H9 (cell line): ENCODE measurements at places on chromosomes 1 and 21.
A peak's percentile ranks its signal among the peaks of the same experiment; 100 is the strongest.

- no peak for DNase-seq
These were observed 152.0 kb downstream of the MATN1 start for GRCh38 chr1:30571380-30571779.

DNA sequence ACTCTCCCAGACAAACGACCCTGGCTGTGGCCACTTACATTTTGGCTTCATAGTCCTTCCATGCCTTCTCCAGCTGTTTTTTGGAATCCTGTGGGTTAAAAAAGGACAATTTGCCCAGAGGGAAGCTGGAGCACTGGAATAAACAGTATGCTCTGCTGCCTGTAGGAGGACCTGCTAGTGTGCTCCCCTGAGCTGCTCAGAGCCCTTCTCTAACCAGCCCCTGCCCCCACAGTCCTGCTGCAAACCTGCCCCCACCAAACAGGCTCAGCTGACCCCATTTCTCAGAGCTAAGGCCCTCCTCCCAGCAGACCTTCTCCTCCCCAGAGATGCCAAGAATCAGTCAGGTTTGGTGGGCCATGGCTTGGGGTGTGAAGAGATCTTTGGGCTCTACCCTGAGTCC, 26.9 kb upstream of the TCEA3 start:
- no peak for DNase-seq

DNA sequence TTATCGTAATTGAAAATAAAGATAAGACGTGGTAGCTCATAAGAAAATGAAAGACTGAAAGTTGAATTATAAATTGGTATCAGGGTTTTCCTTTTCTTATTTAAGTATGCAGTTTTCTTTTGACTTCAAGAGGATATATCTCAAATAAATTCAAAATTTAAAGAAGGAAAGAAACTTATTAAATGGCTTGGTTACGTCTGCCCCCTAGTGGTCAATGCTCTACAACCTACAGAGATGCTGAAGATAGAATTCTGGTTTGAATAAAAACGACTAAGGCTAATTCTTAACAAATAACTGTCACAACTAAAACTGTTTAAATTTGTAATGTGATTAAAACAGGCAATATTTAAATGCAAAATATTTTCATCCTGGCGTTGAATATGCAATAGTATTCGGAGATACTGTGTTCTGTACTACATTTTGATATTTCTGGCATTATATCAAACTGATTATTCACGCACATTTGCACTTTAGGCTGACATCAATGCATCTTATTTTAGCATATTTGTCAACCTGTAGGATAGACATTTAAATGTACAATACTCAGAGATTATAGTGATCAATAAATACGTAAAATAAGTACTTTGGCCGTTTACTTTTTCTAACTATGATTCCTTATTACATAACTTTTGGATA, 26.8 kb downstream of the IFI44 start:
- no peak for DNase-seq

GRCh38 chr1:18475234-18475905, 5.4 kb upstream of the KLHDC7A start:
- no peak for DNase-seq

DNA sequence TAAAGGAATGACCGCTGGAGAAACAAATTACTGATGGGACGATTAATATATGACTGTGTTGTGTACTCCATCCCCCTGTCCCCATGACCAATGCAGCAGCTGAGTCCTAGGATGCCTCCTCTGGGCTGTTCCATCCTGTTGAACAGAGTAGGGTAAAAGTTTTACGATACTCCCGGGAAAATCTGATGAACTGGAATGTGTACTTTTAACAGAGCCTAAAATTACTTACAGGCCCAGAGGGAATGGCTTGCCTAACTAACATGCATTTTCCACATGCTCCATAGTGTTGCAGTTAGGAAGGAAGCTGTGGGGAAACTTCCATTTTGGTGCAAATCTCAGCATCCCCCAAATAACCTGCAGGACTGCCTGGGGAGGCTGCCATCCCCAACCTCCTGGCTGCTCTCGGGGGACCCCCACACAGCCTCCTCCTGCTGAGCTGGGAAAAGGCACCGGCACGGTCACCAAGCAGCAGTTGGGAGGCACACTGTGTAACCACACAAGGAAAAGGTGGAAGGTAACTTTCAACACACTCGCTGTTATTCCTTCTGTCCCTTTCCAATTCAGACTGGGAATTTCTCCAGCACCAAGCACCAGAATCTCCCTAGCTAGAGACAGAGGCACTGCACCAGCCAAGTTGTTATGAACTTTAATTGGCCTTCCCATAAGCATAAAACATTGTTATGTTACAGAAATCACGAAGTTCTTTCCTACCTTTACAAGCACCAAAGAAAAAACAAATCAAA, 97.2 kb downstream of the BCAR3 start:
- no peak for DNase-seq

DNA sequence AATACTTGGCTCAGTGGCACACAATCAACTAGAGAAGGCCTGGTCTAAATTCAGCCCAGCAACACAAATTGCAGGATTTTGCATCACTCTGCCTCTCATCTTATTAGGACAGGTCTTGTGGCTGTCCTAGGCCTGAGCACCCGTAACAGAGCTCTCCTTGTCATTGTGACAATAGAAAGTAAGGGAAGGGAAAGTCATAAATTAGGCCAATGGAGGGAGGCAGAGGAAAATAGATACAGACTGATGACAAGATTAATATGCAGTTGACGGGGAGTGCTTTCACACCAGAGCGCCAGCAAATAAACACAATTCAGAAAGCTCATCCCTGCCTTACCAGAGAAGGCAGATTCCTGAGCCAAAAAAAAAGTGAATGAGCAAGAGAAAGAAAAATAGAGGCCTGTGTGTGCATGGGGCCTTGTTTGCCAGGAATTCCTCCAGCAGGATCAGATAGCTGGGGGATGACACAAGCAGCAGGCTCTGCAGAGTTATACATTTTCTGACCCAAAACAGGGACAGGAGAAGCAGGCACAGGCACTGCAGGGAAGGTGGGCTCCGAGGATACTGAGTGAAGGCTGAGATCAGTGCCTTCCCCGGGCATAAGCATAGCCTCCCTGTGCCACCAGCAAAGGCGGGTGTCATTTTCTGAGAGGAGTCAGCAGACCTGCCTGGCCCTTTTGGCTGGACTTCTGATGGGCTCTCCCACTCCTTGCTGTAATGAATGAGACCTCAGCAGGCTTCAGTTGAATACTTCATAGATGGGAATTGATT, 110.0 kb upstream of the SPAG17 start:
- DNase-seq: no peak

- no peak for DNase-seq
These were observed 352.9 kb downstream of the LTN1 start for GRCh38 chr21:28639737-28640136.

GRCh38 chr21:16942703-16943102, 570.1 kb upstream of the CXADR start:
- DNase-seq: peak; percentile 69

DNA sequence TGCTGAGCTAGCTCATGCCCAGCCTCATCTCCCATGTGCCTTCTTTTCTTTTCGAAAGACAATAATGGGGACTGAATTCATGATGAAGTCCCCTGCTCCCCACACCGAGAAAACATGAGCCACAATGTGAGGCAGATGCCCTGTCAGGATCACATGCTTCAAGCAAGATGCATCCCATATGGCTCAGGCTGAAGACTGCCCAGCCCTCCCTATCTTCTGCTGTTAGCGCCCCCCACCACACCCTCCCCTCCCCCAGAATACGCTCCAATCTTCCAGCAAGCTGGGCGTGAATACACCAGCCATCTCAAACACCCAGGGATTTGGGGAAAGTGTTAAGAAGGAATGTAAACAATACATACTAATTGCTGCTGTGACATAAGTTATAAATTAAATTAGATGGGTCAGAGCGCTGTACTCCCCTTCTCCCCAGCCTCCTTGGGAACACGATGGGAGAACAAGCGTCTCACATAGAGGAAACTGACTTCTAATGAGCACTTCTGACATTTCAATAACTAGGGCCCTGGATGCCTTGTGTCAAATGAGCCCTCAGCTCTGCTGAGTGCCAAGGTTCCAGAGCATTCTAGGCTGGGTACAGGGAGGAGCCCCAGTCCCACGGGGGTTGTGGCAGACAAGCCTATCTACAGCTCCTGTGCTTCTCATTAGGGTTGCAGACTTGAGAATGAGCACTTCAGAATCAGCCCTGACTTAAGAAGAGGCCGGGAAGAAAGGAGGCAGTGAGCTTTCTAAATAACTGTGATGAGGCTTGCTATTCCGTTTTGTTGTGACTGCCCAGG, 55.6 kb downstream of the TNR start:
- no peak for DNase-seq

DNA sequence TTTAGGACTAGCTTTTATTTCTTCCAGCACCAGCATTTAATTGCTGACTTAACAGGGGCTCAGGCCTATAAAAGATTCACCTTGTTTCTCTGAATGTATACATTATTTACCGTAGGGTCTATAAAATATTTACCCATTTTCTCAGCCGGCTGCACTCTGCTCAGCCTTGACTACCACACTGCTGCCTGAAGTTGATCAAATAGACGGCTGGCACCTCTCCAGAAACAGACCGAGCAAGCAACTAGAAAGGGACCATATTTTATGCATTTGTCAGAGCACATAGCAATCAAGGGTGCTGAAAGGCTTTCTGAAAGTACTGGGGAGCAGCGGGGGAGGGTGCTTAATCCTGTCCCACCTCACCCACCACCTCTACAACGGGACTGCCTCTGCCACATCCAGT, 64.7 kb upstream of the FGGY start:
- DNase-seq: no peak

DNA sequence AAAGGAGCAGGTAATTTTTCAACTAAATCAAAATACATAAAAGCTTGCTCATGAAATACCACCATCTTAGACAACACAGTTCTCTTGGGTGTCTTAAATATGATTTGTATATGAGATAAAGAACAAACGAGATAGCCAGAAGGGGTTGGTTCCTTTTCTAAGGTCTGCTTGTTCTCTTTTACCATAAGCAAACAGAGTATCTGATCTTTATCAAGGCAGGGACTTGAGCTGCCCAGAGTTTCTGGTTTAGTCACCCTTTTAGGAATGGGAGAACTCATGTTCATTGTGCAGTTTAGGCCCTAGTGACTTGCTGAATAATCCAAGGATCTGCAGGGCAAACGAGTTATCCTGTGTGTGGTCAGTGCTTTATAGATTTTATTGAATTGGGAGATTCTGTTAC, 3.0 kb upstream of the SUCO start:
- DNase-seq: no peak

DNA sequence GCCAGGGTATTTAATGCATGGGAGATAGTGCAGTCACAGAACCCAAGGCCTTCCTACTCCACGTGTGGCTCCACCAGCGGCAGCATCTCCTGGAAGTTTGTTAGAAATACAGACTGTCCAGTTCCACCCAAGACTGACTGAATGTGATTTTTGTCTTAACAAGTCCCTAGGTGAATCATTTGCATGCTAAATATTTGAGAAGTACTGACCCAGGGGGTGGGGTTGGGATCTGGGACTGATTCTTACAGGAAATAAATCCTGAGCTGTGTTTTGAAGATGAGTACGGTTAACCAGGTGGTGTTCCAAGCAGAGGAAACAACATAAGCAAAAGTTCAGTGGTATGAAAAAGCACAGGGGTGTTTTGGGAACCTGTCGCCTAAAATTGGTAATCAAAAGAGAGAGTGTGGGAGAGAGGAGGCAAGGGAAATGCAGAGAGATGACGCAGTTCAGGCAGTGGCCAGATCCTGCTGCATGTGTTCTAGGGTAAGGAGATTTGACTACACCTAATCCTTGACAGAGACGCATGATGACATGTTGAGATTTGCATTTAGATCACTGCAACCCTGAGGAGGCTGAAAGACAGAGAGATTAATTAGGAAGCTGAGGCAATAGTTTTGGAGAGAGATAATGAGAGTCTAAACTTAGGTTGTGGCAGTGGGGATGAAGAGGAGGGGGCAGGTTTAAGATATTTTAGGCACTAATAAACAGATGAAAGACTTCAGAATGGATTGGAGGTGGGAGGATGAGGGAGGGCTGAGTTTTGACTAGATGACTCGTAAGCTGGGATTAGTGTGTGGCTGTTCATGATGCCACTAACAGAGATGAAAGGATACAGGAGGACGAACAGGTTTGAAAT, 3.7 kb upstream of the ZNF326 start:
- DNase-seq: no peak

- no peak for DNase-seq
These were observed 58.7 kb upstream of the PTGS2 start for GRCh38 chr1:186738926-186739325.

DNA sequence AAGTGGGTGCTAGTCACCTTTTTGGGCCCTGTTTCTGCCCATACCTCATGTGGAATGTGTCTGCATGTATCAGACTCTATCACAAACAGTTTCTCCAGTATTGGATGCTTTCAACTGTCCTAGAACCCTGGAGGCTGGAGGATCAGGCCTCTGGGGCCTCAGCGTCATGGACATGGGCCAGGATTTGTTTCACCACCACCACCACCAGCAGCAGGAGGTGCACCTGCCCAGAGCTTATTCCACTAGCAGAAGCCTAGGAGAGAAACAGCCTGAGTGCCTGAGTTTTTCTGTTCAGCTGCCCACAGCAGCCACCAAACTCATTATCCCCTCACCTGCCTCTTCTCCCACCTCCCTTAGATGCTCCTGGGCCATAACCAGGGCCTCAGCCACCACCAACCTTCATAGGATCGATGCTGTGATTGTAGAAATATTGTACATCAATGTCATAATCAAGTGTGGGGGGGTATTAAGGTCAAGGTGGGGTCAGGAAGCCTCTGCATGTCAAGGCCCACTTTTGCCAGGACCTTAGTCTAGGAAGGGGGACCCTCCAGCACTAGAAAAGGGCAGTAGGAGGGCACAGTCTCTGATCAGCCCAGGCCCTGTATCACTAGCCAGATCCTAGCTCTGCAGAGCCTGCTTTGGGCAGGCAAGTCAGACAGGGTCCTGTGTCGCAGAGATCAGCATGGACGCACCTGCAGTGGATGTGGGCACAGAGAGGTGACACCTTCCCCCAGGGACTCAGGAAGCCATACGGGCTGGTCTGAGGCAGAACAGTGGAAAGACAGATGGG, 9.3 kb downstream of the DMAP1 start:
- no peak for DNase-seq

- no peak for DNase-seq
These were observed 1042.3 kb downstream of the BRINP3 start for GRCh38 chr1:189435398-189435797.

- no peak for DNase-seq
These were observed 48.2 kb downstream of the RPAP2 start for GRCh38 chr1:92346866-92347640.

GRCh38 chr1:164754088-164754600, 195.2 kb downstream of the PBX1 start:
- DNase-seq: no peak

GRCh38 chr1:231108516-231109302, 53.1 kb upstream of the TRIM67 start:
- DNase-seq: no peak

DNA sequence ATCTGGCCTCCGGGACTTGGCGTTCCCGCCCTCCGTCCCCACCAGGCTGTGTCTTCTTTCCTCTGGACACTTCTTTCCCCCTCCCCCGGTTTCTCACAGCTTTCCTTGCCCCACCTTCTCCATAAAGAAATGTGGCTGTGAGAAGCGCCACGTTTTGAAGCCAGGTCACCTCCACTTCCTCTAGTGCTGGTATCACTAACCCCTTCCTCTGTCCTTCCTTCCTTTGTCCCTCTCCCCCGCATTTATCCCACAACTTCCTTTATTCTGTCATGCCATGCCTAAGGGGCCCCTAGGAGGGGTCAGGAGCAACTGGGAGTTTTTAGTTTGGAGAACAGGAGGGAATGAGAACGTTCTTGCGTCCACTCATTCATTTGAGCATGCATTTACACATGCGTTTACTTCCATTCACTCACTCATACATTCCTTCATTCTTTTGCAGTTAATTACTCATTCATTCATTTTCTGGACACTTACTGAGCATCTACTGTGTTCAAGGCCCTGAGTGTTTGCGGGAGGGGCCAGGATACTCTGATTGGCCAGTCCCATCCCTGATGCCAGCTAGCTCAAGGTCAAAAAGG, 5.0 kb upstream of the ACOT11 start:
- no peak for DNase-seq
